ENCODE measurements at places on chromosomes 2 and 18. TPM values are rescaled to one million over a fixed set of nuclear protein-coding genes. Genes with fewer than 3 reads are reported as not detected.

DNA sequence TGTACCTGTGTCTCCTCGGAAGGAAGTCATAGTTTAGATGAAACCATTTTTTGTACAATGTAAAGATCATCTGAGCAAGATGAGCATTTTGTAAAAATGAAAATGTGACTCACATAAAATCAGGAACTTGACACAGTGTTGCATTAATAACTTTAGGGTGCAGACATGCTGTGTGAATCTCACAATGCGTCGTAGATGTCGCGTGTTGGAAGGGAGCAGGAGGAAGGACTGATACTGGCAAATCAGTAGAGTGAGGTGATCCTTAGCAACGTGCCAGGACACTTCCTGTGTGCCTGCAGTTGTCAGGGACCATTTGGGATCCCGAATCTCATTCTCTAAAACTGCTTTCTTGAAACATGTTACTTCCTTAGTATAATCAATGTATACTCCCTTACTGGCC is 103.1 kb downstream of the SH3BP4 start:
- DNase-seq, result no peak

The SERPINB4 gene
- 2.6 TPM for total RNA-seq

DNA sequence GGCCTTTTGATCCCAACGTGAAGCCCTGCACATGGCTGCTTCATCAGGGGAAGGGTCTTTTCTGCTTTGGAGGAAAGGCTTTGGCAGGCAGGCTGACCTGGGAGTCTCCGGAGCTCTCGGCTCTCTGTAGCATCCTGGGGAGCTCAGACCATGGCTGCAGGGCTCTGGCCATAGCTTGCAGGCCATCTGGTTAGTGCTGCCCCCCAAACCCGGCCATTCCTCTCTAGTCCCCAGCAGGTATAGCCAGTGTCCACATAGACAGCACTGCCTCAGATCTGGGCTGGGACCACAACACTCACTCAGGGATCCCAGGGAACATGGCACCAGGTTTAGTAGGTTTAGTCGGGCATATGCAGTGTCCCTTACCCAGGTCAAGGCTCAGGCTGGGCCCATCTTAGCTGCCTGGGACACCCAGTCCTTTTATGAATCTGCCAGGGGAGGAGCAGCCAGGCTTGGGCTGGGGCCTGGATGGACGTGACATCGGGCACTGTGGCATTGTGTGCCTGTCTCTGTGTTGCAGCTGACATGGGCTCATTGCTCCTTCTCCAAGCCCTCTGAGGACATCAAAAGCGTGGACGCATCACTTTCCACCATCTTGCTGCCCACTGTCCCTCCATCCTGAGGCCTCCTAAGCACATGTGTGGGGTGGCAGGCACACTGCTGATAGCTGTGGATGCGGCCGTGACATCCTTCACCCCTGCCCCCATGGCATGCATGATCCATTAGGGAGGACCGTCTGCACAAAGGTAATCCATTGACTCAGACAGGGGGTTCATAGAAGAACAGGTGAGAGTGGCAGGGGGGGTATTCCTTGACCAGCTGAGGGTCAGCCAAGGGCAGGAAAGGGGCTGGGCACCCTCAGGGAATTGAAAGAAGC is 19.2 kb upstream of the GPR35 start:
- no peak for DNase-seq

DNA sequence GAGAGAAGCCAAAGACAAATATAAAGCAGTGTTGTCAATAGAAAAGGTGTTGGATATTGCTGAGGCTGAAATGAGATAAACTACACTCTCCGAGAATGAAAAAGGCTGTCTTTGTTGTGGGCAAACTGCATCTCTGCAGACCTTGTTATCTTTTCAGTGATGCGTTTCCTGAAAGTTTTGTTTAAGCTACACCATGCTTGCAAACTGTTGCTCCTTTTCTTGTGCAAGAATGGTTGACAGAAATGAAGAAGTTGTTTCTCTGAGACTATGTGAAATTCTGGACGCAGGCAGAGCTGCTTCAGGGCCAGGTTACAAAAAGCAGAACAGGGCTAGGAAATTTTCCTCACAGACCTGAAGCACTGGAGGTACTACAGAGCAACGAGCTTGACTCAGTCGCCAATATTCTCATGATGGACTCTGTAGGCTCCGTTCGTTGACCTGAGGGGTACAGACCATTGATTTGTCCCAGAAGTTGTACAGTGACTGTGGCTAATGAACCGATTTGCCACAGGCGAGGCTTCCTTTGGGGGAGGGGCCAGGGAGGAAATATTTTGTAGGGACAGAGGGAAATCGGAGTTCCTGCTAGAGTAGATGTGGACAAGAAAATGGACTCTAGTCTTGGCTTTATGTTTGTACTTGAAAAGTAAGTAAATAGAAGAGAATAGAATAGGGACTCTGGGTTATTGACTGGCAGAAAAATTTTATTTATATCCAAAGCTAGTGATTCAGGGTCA is 3.5 kb upstream of the ATL2 start:
- DNase-seq, result no peak

The OBSL1 gene
- total RNA-seq, result 68.4 TPM

DNA sequence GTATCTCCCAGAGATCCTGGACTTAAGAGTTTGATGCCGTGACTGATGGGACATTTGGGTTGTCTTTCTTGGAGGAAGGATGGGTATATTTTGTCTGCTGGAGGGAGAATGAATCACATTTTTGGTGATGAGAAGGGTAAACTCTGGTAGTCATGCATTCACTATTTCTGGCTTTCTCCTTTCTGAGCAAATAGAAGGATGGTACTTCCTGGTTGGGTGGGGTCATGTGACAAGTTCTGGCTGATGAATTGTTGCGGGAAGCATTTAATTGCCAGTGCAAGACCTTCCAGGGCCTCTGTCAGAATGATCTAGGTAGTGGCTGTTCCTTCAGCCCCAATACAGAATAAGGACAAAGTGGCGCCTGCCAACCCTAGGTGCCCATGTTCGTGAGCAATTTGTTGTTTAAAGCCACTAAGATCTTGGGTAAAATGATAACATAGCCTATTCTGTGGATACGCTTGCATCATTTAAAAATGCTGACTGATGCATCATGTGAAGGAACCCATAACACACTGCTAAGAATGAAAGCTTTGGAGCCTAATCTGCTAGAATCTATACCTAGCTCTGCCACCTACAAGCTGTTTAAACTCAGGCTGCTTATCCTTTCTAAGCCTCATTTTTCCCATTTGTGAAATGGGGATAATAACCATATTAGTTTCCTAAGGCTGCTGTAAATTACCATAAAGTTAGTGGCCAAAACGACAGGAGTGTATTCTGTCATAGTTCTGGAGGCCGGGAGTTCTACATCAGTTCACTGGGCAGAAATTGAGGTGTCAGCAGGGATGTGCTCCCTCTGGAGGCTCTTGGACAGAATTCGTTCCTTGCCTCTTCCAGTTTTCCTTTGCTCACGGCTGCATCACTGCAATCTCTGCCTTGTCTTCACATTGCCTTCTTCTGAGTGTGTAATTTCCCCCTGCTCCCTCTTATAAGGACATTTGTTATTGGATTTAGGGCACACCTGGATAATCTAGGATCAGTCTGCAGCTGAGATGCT is 281.3 kb downstream of the AGPS start:
- no peak for DNase-seq

The HOXD8 gene
- 0.74 TPM for total RNA-seq

- DNase-seq, result no peak
Measured at GRCh38 chr18:76991021-76991688, 141.4 kb downstream of the MBP start.

DNA sequence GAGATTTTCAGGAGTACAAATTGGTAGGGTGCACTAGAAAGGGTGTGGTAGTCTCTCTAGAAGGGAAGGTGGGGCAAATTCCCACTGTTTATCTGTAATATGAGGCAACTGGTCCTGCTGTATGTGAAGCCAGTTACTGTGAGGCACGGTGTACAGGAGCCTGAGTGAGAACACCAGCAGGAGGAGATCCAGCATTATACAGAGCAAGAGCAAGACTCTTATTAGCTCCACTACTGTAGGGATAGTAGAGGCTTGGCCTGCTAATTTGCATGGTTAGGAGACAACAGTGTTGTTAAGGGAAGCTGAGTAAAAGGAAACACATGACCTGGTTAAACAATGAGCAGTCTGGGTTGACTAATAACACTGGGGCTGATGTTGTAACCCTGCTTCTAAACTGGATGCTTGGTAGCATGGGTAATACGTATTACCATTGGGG is 76.3 kb upstream of the WDSUB1 start:
- peak; percentile 22 for DNase-seq

- peak; percentile 34 for DNase-seq
Measured at GRCh38 chr2:71064754-71065621, 3.5 kb upstream of the NAGK start.

The STPG4 gene
- 0.52 TPM for total RNA-seq

- DNase-seq, result no peak
Measured at GRCh38 chr2:205725059-205725458, 42.8 kb downstream of the NRP2 start.

GRCh38 chr18:45379903-45380302 is 235.4 kb upstream of the SLC14A2 start:
- DNase-seq, result no peak

Data from upper lobe of left lung (tissue), 6 donors.